ENCODE measurements at places on chromosomes 1 and 21.

DNA sequence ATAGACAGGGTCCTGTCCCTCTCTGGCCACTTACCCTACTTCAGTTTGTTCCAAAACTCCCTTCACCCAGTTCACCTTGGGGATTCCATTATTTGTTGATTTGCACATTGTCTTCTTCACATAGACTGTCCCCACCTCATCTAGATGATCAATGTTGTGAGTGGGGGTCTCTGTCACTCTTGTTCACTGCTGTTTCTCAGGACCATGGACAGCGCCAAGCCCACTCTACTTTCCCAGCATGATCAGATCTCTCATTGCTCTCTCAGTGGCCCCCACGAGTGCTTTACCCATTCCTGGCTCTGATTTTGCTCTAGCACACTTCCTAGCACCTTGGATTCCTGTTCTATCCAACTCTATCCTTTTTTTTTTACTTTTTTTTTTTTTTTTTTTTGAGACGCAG is 45.4 kb upstream of the IGSF21 start:
- no peak for DNase-seq

DNA sequence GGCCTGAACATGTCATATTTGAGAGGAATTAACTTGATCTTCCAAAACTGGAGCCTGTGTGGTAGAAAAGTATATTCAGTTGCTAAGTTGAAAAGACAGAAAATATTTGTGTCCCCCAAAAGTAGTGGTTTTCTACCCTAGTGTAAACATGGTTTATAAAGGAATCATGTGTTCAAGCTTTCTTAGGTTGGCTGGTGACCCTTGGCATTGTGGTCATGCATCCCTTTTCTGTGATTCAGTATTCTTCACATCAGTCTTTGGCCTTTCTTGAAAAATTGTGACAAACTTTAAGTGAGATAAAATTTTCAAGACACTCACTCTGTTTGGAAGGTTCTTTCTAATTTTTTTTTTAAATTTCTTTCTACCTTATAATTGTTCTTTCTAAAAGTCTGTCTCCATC is 193.2 kb downstream of the DHRS3 start:
- no peak for DNase-seq

DNA sequence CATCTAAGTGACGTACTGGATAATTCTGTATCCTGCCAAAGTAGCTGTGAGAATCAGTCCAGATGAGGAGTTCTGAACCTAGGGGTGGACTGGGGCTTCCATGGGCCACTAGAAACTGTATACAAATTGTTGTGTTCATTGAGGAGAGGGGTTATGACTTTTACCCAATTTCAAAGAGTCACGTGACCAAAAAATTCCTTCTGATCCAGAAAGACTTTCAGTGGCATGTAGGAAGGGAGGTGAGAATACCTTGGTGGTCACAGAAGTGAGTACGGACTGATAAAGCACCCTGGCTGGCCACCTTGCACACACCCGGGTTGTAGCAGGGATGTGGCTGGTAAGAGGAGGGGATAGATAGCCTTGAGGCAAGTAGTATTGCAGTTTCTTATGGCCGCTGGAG is 60.4 kb downstream of the BCAR3 start:
- no peak for DNase-seq

DNA sequence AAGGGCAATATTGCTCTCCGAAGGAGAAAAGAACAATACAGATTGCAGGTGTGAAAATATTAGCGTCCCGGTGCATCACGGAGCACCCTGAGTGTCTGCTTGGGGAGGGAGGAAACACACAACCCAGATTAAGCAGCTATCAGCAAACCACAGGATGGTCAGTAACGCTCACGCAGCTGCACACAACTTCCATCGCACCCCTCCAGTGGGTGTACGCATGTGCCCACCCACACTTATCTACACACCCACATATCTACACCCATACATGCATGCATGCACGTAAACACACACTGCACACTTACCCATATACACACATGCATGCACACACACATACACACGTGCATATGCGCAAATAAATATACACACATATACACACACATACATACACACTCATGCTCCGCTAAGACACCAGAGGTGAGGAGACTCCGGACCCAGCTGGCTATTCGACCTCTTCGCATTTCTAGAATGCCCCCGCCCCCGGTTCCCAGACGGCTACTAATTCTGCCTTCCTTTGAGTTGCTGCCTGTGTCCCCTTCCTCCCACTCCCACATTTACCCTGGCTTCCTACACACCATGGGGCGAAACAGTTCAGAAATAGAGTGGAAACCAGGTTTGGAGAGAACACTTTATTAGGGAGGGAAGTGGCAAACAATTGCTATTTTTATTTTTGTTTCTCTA is 26.2 kb downstream of the ITPKB start:
- DNase-seq = no peak

DNA sequence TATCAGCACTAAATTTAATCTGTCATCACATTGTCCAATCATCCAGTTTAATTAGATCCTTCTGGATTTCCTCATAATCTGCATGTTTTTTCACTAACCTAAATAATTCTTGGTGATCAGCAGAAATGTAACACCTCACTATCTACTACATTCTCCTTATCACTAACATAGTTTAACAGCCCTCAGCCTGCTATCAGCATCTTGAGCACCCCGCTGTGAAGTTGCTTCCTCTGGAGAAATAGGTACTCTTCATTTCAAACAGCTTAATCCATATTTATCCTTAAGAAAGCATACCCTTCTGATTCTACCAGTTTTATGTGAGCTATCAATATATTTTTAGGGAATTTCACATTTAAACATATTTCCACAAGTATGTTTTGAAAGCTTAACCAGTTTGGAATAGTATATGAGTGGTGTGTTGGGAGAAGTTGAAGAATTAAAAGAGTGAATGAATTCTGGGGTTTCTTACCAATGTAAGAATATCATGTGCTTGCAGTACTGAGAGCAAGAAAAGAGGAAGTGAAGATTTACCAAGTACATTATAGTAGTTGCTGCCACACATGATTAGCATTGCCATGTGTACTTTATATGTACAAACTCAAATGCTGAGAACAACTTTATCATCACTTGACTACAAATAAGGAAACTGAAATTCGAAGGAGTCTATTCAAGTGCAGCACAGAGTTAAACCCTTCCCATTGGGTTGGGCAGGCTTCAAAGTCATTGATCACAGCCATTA is 771.1 kb upstream of the ADGRL4 start:
- DNase-seq = no peak

- DNase-seq = peak; percentile 52
Observed at GRCh38 chr1:210291786-210292230, 36.9 kb upstream of the HHAT start.

- DNase-seq = no peak
Observed at GRCh38 chr1:243727503-243728203, 122.4 kb downstream of the AKT3 start.

- DNase-seq = no peak
Observed at GRCh38 chr1:61104220-61104671, 21.9 kb downstream of the NFIA start.

DNA sequence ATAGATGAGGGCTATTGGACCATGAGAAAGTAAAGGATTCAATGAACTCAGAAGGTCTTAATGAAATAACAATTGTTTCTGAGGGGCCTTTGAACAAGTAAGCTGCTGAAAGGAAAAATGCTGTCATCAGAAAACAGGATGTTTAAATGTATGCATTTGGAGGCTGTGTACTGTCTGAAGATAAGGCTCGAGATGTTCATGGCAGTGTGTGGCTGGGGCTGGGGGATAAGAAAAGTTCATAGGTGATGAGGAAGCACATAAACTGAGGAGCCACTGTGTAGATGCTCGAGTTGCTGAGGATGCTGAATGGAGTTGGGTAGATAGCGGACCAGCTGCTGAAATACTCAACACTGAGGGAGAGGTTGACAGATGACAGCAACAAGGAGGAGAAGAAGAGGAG is 17.8 kb downstream of the THEM4 start:
- no peak for DNase-seq

DNA sequence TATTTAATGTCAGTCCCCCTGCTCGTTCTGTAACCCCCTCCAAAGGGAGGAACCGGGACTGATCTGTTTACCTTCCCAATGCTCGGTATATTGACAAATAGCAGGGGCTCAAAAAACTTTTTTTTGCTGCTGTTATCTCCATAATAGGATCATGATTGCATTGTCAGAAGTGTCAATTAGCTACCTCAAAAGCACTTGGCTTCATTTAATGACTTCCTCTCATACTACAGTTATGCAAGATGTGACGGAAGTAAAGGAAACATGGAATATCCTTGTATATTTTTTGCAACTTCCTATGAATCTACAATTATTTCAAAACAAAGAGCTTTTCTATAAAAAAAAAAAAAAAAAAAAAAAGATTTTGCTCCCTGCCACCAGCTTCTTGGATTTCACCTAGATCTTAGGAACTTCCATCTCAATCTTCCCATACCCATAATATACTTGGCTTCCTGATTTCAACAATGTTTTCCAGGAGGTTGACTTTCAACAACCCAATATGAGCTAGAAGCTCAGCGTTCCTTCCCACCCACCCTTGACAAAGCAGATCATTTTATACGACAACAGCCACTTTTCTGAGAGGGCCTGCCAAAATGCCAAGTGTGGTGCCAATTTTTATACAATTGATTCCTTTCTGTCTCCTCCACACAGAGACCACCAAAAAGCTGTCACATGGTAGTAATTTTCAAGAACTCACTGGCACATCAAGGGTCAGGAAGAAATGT is 71.7 kb downstream of the SETD4 start:
- no peak for DNase-seq

- no peak for DNase-seq
Observed at GRCh38 chr1:207866471-207867135, 44.3 kb downstream of the CD34 start.

GRCh38 chr1:173002891-173003838 is 47.6 kb downstream of the TNFSF18 start:
- peak; percentile 18 for DNase-seq

GRCh38 chr1:54701996-54702395 is 13.7 kb upstream of the TTC4 start:
- no peak for DNase-seq

- DNase-seq = no peak
Observed at GRCh38 chr1:58895082-58895481, 111.2 kb upstream of the JUN start.

- peak; percentile 85 for DNase-seq
Observed at GRCh38 chr1:153490272-153491051, 30.0 kb upstream of the S100A7 start.

GRCh38 chr1:59967141-59967697 is 40.6 kb upstream of the CYP2J2 start:
- DNase-seq = peak; percentile 67

GRCh38 chr21:45423201-45423955 is 18.4 kb downstream of the COL18A1 start:
- DNase-seq = no peak

DNA sequence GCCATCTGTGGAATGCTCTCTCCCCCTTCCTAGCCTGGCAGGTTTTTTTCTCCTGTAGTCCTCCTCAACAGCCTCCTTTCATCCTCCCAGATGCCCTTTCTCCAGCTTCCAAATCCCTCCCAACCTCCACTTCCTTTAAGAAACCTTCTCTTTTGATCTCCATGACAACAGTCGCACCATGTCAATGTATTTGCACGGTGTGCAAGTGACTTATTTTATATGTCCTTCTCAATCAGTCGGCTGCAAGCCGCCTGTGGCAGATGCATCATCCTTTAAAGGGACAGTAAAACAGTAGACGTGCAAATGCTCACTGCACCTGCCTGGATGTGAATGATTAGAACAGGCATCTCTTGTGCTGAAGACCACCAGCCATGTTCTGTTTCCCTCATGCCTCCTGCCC is 285.2 kb downstream of the PCP4 start:
- DNase-seq = no peak

- no peak for DNase-seq
Observed at GRCh38 chr1:54283635-54284385, 83.8 kb downstream of the MRPL37 start.

GRCh38 chr1:67126111-67126746 is 8.5 kb downstream of the C1orf141 start:
- DNase-seq = no peak

GRCh38 chr21:41983229-41983628 is 26.9 kb downstream of the ZBTB21 start:
- DNase-seq = no peak

- DNase-seq = no peak
Observed at GRCh38 chr1:5909576-5910275, 82.5 kb downstream of the NPHP4 start.

- DNase-seq = peak; percentile 20
Observed at GRCh38 chr1:43952731-43953346, 6.1 kb downstream of the IPO13 start.

- DNase-seq = no peak
Observed at GRCh38 chr1:28719332-28719619, 17.5 kb upstream of the YTHDF2 start.

DNA sequence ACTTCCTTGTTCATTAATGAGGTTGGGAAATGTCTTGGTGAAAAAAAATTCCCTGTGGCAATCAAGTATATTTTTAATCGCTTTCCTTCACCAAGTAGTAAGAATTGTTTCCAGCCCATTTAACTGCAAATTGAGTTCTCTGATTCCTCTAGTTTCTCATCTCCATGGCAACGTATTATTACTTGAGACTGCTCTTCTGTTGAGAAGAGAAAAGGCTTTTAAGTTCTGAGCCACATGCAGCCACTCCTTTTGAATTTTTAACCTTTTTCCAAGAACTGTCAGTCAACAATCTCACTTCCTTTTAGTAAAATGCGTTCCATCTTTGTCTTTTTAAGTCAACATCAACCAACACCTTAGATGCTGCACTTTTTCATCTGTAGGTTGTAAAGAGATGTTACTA is 75.7 kb upstream of the KIAA1614 start:
- peak; percentile 62 for DNase-seq

DNA sequence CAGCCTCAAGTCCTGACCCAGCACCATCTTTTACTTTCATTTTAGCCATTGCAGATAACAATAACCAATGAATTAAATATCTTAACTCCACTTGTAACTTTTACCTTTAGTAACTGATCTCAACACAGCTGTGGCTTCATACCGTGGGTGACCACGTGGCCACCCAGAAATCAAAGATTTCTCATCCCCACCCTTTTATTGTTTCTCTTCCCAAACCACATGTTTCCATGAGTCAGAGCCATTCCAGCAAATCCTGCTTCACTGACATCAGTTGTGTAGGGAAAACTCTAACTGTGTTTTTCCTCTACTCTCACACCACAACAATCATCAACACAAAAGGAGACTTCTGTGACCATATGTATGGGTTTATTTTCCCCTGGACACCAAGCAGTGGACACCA is 25.1 kb upstream of the BRDT start:
- peak; percentile 67 for DNase-seq
